ENCODE measurements at places on chromosomes 5 and 9. TPM values are rescaled to one million over a fixed set of nuclear protein-coding genes. Genes with fewer than 3 reads are reported as not detected.
A peak's percentile ranks its signal among the peaks of the same experiment; 100 is the strongest.

DNA sequence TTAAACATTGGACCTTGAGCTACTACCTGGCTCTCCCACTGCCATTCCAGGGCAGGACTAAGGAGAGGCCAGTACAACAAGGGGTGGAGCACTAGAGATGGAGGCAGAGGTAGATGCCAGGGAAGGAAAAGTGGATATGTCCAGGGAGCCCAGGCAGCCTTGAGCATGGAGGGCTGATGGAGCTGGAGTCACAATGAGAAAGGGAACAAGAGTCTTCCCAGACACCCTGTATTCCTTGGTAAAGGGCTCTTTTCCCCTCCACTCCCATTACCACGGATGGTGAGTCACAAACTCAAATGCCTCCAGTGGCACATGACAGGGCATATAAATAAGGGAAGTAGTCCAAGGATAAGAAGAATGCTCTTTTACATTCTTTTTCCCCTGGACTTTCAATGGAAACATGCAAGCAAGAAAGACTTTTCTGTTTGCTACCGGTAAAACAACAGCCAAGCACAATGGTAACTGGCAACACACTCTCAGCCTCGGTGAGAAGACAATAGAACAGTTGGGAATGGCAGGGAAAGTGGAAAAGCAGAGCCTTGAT is 16.7 kb downstream of the ERAP1 start:
- no peak for DNase-seq

DNA sequence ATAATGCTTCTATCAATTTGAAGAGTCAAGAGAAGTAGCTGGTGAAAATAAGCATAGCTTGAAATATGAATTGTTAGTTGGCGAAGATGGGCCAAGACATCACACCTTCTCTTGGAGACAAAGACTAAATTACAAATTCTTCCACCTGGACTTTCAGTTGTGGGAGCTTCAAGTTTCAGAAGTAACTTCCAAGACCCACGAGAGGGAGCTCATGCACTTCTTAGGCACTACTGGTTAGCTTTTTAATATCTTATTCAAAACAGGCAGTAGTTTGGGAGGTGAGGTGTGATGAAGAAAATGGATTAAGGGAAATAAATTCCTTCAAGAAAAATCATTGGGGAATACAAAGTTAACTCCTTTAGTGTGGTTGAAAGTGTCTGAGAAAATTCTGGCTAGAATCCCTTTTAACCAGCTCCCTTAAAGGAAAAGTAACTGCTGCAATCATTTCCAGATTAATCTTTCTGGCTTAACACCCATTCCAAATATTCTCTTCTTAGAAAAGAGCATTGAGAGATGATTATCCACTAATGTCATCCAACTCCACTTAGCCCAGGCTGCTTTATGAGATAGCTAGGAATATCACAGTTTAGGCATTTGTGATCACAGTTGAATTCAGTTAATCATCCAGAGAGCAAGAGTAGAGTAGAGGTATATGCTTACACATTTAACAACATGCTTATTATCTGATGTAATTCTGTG is 139.5 kb upstream of the DMRTA1 start:
- DNase-seq = peak; percentile 6

DNA sequence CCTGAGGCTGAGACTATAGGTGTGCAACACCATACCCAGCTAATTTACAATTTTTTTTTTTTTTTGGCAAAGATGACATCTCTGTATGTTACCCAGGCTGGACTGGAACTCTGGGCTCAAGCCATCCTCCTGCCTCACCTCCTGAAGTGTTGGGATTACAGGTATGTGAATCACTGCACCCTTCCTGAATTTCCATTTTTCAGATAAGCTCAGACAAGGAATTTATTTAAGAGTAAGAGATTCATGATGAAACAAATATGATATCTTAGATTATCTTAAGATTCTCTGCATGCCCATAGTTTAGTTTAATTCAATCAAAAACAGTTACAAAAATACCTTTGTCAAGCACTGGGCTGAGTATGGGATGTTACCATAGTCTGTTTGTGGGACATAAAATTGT is 128.4 kb upstream of the BASP1 start:
- DNase-seq = no peak

DNA sequence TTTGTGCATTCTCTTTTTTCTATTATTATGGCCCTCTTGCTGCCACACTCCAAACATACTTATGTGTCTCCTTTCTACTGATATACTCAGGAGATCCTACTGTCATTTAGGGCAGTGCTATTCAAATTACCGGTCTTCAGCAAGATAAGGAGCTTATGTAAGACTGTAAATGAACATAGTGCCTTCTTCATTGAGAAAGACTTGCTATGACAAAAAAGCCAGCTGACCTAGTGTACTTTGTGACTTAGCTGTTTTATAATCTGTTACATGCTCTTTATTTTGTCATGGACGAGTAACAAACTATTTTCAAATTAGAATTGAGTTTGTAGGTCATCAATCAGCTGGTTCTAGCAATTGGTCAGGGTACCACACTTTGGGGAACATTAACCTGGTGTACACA is 32.8 kb downstream of the RANBP17 start:
- no peak for DNase-seq

- DNase-seq = no peak
Measured at GRCh38 chr5:149126906-149127305, 14.4 kb upstream of the ABLIM3 start.

DNA sequence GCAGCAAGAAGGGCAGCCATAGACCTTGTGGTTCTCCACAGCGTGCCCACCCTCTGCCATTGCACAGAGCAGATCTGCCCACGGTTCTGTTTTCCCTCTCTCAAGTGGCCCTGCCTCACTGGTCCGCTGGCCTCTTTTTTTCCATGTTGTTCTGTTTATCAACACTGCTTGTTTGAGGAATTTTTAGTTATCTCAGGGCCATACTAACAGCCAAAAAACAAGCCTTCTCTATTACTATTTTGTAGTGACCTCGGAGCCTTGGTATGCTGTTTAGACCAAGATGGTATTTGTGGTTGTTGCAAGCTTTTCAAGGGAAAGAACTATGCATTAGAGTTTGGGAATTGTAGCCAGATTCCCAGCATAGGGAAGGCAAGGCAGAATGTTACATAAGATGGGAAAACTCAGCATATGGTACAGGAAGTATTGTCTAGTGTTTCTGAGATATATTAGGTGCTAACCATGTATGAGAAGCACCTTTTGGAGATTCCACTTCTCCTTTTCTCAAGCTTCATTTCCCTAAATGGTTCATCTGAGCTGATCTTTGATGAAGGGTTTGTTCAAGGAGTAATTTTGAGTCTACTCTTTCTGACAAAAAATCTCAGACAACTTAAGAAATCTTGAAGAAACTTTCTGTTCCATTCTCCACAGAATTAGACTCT is 54.3 kb downstream of the NUP214 start:
- DNase-seq = no peak

- DNase-seq = no peak
Measured at GRCh38 chr5:124537107-124537506, 209.3 kb downstream of the ZNF608 start.

DNA sequence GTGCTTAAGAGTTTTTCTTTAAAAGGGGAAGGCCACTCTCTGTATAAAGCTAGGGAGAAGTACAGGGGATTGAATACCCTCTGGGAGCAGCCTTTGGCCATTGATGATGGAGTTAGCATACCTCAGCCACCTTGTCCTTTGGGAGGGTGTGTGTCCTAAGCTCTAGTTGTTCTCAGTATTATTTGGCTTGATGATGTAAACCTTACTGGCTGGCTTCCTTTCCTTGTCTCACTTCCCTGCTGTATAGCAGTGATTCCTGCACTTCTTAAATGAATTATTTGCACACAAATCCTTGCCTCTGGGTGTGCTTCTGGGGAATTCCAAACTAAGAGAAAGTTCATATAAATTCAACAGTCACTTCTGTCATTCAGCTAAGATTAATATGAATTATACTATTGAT is 234.9 kb upstream of the RIOK2 start:
- no peak for DNase-seq

GRCh38 chr5:108264533-108264932 is 117.4 kb downstream of the FBXL17 start:
- DNase-seq = no peak

- no peak for DNase-seq
Measured at GRCh38 chr9:10612641-10613398, at the start of gene PTPRD. TSS of gene PTPRD (minus strand) at chr9:10613002.

Gene S1PR3
- 52.1 TPM for polyA plus RNA-seq

Gene ROR2
- 17.4 TPM for polyA plus RNA-seq

Gene LIFR
- 82.8 TPM for polyA plus RNA-seq

Gene GRM6
- polyA plus RNA-seq = 1.9 TPM

Gene ANKRD55
- polyA plus RNA-seq = 1.4 TPM
